ENCODE measurements at places on chromosomes 6 and 20.

- no peak for DNase-seq
These were observed 181.6 kb upstream of the AKAP12 start for GRCh38 chr6:151058021-151058733.

GRCh38 chr6:137256350-137257103 is 37.3 kb upstream of the IFNGR1 start:
- no peak for DNase-seq

- DNase-seq = no peak
These were observed 32.0 kb downstream of the ERMARD start for GRCh38 chr6:169783401-169783800.

GRCh38 chr6:40474937-40475336 is 112.2 kb downstream of the LRFN2 start:
- DNase-seq = no peak

DNA sequence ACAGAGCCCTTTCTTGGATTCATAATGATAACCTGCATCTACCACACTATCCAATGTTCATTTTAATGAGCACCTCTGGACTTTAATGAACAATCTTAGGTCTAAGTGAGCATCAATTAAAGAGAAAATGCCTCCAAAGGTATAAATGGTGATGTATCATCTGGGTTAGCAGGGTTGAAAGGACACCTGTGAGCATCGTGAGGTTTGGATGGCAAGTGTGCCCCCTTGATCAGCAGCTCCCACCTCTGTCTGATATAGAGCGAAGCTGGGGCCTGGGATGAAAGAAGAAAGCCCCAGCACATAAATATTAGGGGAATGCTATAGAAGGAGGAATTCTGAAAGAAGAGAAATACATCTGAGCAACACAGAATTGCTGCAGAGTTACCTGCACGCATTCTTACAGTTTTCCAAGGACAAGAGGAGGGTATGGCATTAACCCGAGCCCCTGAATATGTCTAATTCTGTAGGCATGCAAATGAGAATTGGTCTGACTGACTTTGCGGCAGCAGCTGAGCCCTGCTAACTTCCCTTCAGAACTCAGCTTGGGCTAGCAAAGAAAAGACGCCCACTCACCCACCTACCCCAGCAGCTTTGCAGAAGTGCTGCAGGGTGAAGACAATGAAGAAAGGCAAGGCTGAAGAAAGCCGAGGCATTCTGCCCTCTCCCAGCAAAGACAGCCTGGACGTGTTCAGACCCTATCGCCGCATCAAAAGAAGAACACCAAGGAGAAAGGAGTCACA is 136.2 kb downstream of the GMPR start:
- no peak for DNase-seq

DNA sequence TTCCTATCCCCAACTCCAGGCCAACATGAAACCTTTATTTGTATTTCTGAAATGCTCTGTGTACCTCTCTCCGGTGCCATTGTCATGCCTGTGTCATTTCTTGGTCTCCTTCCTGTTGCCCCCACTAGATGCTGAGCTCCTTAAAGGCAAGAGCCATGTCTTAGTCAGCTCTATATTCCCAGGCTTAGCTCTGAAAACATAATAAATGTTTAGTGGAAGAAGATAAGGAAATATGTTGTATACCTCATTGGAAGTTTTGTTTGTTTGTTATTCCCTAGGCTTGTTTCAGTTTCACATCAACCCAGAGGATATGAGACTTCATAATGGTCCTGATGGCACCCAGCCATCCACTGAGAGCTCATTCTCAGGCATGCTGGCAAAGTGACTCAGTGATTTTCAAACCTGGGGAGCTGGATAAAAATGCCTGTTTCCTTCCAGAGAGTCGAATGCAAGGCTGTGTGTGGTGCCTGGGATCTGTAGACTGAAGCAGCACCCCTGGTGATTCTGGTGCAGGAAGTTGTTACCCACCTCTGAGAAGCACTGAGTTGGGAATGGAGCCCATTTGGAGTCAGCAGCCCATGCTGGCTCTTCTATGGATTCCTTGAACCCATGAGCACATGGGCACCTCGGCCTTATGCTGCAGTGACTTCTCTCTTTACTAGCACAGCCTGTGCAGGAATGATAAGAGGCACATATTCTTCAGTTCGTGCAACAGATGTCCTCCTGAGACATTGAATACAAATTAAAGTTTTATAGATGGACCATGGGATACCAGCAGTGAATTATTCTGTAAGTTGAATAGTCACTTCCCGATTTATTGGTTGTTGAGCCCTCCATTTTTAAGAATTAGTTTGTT is 205.2 kb downstream of the FARS2 start:
- DNase-seq = no peak

GRCh38 chr6:108570517-108570916 is 9.8 kb downstream of the FOXO3 start:
- DNase-seq = no peak

DNA sequence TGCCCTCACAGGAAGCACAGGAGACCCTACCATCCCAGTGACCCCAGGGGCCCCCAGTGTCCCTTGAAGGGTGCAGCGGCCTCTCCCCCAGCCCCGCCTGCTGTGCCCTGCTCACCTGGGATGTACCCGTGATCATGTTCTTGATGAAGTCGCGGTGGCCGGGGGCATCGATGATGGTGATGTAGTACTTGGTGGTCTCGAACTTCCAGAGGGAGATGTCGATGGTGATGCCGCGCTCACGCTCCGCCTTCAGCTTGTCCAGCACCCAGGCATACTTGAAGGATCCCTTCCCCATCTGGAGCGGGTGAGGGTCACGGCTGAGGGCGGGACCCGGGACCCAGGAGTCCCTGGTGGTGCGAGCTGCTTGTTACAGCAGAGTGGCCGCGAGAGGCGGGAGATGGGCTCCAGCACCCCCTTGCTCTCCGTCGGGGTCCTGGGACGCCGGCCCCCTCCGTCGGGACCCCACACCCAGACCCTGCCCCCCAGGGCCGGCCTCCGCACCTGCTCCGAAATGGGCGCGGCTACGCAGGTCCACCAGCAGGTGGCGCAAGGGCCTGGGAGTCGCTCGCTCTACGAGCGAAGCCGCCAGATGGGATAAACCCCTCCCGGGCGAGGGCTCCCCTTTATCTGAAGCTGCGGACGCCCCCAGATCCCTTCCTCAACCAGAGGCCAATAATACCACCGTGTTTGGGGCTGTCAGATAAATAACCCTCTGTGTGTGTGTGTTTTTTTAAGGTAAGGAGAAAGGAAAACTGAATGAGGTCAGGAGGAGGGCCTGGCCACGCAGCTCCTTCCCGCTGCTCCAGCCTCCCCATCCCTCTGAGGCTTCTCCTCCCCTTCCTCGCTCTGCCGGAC is 2.9 kb downstream of the EEF1A2 start:
- DNase-seq = peak; percentile 49

GRCh38 chr6:84979541-84979940 is 215.1 kb upstream of the TBX18 start:
- no peak for DNase-seq

- no peak for DNase-seq
These were observed 432.2 kb downstream of the HTR1B start for GRCh38 chr6:77030929-77031674.

DNA sequence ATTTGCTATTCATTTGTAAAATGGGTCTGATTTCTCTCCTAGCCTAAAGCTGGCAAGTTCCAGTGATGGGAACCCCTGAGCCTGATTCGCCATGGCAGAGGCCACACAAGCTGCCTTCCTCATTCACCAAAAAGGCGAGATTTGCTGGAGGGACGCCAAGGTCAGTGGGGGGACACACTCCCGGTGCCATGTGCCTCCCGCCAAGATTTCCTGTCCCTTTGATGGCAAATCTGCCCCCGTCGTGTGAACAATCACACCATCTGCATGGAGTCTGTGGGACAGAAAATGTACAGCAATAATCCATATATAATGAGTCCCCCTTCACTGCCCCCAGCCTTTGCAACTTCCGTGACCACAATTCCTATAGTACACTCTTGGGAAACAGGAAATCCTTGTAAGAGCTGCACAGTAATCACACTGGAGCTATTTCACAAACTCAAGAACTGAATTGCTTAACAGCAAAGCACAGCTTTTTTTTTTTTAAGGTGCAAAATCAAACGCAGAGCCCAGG is 15.7 kb upstream of the IGF2R start:
- DNase-seq = no peak

- DNase-seq = no peak
These were observed 22.9 kb downstream of the TMC2 start for GRCh38 chr20:2559279-2559626.

- no peak for DNase-seq
These were observed 89.9 kb downstream of the PLCB1 start for GRCh38 chr20:8221887-8222419.

DNA sequence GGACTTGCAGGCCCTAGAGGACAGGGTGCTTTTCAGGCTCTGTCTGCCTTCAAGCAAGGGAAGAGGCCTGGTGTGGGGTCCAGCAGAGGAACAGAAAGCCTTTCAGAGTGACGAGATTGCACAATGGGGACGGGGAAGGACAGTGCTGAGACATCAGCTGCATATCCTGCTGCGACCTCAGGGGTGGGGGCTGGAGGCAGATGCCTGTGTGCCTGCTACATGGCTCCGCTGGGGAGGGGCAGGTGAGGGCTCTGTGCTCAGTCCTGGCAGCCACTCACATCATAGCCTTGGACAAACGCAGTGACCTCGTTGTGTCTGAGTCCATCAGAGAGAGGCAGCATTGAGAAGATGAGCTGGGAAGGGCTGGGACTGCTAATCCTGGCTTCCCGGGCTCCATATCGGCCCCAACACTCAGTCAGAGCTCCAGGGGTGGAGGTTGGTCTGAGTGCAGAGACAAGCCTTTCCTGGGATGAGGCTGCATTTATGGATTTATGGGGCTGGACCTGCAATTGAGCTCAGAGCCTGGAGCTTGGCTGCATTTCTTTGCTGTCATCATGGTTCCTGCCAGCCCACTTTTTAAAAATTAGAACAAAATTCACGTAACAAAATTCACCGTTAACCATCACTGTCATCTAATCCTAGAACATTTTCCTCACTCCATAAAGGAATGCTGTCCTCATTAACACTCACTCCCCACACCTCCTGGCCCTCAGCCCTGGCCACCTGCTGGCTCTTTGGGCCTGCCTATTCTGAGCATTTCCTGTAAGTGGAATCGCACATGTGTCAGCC is 196.9 kb upstream of the SLC24A3 start:
- DNase-seq = no peak

DNA sequence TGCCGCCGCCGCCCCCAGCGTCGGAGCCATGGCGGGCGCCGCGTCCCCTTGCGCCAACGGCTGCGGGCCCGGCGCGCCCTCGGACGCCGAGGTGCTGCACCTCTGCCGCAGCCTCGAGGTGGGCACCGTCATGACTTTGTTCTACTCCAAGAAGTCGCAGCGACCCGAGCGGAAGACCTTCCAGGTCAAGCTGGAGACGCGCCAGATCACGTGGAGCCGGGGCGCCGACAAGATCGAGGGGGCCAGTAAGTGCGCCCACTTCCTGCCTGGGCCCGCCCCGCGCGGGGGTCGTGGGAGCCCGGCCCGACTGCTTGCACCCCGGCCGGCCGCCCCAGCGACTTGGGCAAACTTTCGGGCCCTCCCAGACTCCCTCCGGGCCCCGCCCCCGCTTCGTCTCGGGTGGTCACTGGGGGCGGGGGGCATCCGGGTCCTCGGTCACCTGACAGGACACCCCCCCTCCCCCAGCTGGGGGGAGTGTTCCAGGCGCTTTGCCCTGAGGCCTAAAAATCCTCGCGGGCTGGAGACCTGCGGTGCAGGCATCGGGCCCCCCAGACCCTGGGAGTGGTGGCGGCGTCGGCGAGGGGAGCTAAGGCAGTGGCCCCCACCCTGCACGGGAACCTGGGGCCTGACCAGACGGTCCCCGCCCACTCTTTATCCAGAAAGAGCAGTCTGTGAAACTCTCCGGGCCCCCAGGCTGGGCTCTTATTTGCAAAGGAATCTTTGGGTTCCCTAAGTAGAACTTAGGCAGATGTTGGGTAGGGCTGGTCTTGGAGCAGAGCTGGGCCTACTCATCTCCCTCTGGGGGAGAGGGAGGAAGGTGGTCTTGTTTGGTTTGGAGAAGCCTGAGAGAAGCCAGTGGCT is 501 bp downstream of the PLCG1 start:
- DNase-seq = peak; percentile 60

GRCh38 chr20:34874094-34874654 is 1.5 kb upstream of the GGT7 start:
- peak; percentile 52 for DNase-seq

GRCh38 chr6:166782520-166782919 is 155.5 kb upstream of the RPS6KA2 start:
- no peak for DNase-seq

Data from activated T-helper 2 cell treated with anti-CD3 and anti-CD28 coated beads, Interferon-gamma antibody, Interleukin-2, Interleukin-4, amounts not matched to agents 10 μg/mL and 5 μg/mL and 100 μg/mL, durations not matched to agents 14 hours and 24 hours and 36 hours (primary cell).